ENCODE measurements at places on chromosomes 12 and 14.

- no peak for DNase-seq
Observed at GRCh38 chr12:78316631-78317468, 486.2 kb downstream of the NAV3 start.

DNA sequence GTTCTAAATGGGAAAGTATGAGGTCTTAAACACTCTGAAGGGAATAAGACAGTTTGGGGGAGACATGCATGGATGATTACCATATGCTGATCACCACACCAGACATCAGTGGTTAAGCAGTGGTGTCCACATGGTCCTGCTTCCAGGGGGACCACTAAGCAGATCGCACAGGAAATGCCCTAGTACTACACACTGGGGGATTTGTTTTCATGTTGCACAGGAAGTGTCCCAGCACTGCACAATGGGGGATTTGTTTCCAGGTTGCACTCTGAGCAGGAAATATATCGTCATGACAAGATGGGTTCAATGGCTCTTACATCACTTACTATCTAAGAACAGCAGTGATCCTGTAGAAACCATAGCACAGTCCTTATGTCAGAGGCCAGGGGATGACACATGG is 245.5 kb downstream of the BCL11B start:
- no peak for DNase-seq

- no peak for DNase-seq
Observed at GRCh38 chr12:12604740-12605139, 6.9 kb upstream of the CREBL2 start.

- DNase-seq: peak; percentile 77
Observed at GRCh38 chr12:79982086-79983062, 47.5 kb upstream of the PPP1R12A start.

DNA sequence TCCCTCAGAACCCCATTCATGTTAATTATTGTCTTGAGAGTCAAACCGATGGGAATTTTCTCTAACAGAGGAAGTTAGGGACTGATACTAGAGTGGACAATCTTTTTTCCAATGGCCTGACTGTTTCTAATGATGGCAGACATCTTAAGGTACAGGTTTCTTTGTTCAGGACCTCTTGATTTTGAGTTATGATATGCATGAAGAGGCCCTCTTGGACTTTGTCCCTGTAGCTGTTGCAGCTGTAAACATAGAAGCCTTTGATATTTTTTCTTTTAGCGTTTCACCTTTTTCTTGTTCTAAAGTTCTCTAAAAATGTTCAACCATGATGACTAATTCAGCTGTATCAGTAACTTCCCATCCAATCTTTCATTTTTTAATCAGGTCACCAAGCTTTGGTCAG is 53.0 kb downstream of the LGR5 start:
- DNase-seq: no peak

- DNase-seq: peak; percentile 79
Observed at GRCh38 chr12:25130741-25131188, 64.2 kb downstream of the DNAI7 start.

GRCh38 chr12:114834621-114835020 is 150.6 kb upstream of the TBX3 start:
- peak; percentile 31 for DNase-seq

DNA sequence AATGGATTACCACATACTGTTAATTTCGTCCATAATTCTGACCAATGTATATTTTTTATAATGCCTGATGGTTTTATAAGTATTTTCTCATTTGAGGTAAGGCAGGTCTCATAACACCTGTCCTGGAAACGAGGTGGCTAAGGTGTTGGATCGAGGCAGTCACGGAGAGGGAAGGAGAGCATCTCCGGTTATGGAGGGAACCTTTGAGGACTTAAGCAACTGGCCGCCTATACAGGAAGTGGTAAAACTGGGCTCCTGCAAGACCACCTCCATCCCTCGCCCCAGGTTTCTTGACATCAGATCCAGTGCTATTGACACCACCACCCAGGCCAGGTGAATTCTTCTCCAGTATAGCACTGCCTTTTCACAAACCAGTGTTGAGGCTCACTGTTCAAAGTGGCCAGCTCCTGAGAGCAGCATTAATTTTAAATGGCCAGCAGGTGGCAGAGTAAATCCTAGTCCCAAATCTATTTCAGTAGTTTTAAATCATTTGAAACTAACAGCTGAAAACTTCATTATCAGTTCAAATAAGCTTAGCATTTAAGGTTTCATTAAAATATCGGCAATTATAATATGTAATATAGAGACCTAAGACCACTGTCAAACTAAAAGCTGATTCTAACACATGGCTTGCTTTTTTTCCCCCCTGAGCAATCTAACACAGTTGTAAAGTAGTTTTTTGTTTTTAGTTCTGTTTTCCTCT is 100.8 kb downstream of the PPM1A start:
- DNase-seq: peak; percentile 70

GRCh38 chr14:75381642-75382041 is 46.2 kb upstream of the JDP2 start:
- no peak for DNase-seq

DNA sequence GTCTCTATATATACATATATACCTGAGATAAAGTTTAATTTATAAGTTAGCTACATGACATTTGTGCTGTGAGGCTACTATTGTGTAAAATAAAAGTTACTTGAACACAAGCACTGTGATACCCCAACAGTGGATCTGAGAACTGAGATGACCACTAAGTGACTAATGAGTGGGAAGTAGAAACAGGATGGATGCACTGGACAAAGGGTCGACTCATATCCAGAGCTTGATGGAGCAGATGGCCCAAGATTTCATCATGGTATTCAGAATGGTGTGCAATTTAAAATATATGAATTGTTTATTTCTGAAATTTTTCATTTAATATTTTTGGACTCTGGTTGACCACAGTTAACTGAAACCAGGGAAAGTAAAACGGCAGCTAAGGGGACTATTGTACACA is 908.6 kb upstream of the MDGA2 start:
- DNase-seq: peak; percentile 0

DNA sequence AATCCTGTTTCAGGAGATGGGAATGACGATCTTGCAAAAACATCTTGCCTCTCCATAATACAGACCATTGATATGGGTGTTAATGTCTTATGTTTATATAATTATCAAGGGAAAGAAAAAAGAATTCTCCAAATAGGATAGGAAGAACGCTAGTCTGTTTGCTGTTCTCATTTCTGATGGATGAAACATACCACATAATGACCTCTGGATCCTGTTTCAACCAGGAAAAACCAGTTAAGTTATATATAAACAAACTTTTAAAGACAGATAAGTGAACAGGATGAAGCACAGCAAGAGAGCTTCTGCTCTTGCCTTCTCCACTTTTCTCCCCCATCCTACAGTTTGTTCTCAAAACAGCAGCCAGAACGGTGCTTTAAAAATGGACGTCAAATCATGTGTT is 27.8 kb downstream of the COQ6 start:
- no peak for DNase-seq

- DNase-seq: no peak
Observed at GRCh38 chr12:54357506-54358190, 6.6 kb downstream of the GPR84 start.

DNA sequence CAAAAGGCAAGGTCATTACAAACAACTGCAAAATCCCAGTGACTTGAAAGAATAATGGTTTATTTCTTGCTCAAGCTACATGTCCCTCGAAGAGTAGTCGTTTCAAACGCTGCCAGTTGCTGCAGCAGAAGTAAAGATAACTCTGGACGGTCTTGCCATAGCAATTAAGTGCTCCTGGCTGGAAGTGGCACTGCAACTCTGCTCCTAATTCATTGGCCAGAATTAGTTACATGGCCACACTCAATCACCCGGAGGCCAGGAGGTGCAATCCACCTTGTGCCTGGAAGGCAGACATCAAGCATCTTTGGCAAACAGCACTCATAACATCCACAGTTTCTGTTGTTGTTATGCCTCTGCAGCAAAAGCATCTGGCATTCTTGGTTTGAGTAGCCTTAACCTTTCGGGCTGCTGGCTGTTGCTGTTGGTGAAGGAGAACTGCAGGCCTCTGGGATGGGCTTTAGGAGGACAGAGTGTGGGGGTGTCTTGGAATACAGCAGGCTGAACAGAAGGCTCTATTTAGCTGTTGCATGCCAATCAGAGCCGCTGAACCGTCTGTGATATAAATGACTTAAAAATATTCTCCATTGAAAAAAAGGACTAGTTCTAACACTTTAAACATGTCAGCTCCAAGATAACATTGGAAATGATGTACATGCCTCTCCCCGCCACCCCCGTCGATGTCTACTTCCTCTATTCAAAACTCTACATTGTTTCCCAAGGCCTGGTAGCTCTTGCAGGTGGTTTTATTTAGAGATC is 123.5 kb upstream of the DYRK2 start:
- DNase-seq: no peak

DNA sequence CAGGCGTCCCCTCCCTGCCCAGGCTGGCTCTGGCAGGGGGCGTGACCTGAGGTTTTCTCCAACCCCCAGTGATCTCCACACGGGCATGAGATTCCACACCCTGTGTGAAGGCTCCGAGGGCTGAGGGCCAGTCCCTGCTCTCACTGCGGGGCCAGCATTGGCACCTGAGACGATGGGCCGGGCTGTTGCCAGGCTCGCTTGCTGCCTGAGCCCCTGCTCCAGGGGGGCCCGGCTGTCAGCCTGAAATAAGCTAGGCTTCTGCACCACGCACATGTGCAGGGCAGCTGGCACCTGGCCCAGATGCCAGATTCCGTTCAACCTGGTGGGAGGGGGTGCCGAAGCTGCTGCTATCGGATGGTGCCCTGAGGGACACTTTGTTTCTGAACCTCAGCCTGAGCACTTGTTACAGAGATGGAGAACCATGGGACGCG is 196.5 kb upstream of the PRMT8 start:
- DNase-seq: no peak

DNA sequence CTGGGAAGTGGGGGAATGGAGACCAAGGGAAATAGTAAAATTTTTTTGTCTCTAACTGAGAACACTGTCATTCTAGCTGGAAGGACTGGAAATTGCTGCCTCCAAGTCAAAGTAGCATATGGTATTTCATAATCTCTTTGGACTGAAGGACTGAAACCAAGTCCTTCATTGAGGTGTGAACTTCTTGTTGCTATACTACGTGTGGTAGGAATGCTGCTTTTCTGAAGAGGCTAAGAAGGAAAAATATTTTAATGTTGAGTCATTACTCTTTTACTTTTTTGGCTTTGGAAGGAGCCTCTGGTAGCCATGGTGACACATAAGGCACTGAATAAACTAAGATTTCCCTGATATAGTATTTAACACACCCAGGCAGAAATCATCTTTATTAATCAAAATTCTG is 465.4 kb downstream of the NPAS3 start:
- peak; percentile 96 for DNase-seq

DNA sequence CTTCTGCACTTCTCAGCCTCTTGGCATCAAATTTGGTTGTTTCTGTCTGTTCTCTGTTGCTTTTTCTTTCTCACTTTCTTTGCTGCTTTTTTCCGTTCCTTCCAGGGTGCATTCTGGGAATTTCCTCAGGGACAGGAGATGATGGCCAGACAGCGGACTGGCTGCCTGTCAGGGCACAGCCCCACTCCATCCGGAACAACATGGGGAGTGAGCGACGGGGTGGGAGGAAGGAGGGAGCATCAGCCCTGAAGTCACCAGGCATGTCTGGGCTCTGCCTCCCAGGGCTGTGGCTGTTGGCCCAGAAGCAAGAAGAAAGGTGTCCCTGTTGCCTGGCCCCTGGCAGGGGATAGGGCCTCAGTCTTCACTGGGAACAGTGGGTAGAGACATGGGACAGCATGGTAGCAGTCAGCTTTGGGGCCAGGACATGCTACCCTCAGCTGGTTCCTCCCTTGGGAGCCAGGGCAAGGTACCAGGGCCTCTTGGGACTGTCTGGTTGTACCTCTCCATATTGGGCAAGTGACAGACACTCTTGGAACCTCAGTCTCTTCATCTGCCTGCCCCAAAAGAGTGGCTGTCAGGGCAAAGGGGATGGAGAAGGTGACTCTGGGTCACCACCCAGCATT is 8.6 kb downstream of the PGF start:
- no peak for DNase-seq

DNA sequence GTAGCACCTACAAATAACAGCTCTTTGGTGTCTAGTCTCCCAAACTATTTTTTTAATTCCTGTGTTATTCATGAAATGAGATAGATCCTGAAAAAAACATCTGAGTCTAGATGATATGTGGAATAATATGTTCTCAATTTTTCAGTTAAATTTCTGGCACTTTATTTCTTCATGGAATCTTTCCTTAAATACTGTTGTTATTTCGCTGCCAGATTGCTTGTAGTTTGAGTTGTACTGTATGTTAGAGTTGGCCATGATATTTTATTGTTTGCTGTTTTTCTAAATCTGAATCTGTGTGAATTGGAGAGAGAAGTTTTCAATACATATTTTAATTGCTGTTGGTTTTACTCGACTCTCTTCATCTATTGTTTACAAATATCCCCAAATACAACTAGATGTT is 500.5 kb downstream of the EGLN3 start:
- no peak for DNase-seq

GRCh38 chr12:5430641-5431603 is 986 bp upstream of the NTF3 start:
- DNase-seq: peak; percentile 58

GRCh38 chr14:48983351-48983888 is 602.8 kb downstream of the RPS29 start:
- no peak for DNase-seq
